ENCODE measurements at places on chromosomes 4 and X. TPM values are rescaled to one million over a fixed set of nuclear protein-coding genes. Genes with fewer than 3 reads are reported as not detected.
A peak's percentile ranks its signal among the peaks of the same experiment; 100 is the strongest.

MAGED4B gene
- total RNA-seq = 28.9 TPM

WDR13 gene
- total RNA-seq = 148 TPM

KIT gene
- 25.6 TPM for total RNA-seq

DNA sequence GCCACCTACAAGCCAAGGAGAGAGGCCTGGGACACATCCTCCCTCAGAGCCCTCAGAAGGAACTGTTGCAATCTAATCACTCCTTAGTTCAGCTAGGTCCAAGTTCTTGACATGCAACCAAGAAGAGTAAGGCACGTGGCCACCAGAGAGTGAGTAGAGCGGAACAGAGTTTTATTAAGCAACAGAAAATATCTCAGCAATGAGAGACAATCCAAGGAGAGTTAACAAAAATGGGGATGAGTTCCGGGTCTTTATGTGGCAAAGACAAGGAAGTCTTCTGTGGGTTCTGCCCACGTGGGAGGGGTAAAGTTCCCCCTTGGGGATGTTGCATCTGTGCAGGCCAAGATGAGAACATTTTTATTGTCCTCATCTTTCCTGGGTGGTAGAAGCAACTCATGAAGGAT is 38.5 kb upstream of the PROM1 start:
- no peak for DNase-seq

DNA sequence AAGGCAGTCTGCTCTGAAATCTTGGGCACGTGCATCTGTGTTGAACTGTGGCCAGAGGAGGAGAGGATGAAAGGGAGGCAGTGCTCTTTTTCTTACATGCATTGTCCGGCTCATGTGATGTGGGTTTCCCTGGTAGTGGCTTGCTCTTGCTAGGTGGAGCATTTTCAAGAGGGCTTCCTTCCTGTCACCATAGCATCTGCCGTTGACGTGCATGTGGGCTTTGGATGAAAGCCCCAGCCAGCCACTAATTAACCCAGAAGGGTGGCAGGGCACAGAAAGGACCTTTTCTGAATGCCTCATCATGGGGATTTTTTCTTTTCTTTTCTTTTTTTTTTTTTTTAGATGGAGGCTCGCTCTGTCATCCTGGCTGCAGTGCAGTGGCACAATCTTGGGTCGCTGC is 121.3 kb downstream of the GPR143 start:
- peak; percentile 29 for DNase-seq

DNA sequence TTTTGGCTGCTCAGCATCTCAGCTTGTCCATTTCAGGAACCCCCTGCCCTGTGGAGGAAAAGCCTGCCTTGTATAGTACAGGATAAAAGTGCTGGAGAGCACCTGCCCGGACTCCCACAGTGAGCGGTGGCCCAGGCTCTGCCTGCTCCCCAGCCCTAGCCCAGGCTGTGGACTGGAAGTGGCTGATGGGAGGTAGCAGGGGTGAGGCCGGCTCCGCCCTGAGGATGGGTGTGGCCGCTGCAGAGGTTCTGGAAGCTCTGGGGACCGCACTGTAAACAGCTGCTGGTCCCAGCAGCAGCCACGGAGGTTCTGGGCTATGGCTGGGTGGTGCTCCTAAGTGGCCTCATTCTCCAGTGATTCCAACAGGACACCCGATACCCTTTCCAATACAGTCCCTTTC is 56.6 kb upstream of the HELT start:
- no peak for DNase-seq

GRCh38 chr4:25457053-25457715 is 80.1 kb downstream of the ANAPC4 start:
- no peak for DNase-seq

DNA sequence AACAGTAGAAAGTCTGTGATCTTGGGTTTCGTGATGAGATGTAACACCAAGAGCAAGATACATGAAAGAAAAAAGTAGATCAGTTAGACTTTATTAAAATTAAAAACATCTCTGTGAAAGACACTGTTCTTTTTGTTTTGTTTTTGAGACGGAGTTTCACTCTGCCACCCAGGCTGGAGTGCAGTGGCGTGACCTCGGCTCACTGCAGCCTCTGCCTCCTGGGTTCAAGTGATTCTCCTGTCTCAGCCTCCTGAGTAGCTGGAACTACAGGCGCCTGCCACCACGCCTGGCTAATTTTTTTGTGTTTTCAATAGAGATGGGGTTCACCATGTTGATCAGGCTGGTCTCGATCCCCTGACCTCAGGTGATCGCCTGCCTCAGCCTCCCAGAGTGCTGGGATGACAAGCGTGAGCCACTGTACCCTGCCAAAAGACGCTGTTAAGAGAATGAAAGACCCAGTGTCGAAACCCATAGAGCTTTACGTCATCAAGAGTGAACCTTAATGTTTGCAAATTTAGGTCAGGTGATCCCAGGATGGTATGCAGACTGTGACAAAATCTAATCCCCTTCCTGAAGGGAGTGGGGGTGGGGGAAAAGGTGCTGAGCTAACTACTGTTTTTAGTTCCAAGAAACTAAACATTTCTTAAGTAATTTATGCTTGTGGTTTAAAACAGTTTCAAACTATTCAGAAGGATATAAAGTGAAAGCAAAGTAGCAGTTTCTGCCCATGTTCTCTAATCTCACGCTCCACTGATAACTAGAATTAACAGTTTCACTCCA is 8.0 kb downstream of the OFD1 start:
- no peak for DNase-seq

DNA sequence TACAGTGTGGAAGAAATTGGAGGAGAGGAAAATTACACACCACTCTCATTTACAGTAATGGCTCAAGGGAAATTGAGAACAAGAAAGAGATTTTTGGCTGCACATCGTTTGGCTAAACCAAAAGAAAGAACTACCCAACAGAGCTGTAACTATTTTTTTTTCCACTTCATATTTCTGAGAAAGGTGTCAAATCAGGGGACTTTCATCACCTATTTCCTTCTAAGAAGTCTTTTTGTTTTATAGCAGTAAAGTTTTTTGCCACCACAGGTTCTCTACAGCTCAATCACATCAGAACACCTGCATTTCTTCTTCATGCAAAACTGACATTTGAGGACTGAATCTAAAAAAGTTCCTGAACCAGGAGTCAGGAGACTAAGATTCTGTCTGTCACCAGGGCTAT is 57.5 kb upstream of the TNIP3 start:
- no peak for DNase-seq

DNA sequence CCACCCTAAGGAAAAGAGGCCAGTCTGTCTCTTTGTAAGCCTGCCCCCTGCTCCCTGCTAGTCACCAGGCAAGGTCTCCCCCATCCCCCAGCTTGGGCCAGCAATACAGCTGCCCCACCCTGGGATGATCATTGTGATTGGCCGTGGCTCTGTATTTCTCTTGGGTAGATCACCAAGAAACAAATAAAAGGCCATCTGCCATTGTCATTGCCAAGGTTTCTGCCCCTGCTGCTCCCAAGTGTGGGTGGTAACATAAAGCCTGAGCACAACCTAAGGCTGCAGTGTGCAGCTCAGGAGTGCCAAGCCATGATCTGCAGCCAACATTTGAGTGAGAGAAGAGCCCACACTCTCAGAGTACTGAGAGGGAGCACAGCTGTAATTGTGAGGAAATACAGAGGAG is 241.0 kb upstream of the POF1B start:
- DNase-seq = no peak

DNA sequence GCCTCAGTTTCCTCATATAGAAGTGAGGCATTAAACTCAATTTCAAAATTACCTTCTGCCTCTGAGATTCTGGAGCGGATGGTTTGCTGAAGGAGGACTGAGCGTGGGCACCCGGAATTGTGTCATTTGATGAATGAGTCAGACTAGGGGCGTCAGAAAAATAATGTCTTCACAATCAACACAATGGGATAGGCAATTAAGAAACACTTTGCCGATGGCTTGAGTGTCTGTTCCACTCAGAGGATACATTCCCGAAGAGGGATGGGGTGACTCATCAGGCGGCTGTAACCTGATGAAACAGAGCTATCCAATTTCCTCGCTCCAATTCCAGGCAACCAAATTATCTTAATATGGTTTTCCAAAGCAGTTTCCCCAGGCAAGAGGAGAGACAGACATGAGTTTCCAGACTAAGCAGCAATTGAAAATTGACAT is 1.2 kb upstream of the CHRNA9 start:
- no peak for DNase-seq

Measured in ovary (tissue), 10 donors.